ENCODE measurements at places on chromosomes 2 and 18.
A peak's percentile ranks its signal among the peaks of the same experiment; 100 is the strongest.

DNA sequence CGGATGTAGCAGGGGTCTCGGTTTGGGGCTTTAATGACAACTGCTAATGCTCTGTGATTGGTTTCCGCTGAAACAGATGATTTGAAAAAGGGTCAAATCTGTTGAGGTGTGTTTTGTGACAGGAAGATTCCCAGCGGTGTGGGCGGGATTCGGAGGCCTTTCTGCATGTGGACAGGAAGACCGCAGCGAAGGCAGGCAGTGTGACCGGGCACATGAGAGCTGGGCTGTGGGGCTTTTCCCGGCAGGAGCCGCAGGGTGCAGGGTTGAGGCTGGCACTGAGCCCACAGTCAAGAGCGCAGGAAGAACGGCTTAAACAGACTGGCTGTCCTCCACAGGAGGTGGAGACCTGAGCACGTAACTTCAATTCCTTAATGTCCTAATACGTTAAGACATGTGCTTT, 180.0 kb upstream of the TPO start:
- DNase-seq, result no peak

GRCh38 chr2:216768908-216769411, 73.6 kb upstream of the IGFBP5 start:
- DNase-seq, result no peak

DNA sequence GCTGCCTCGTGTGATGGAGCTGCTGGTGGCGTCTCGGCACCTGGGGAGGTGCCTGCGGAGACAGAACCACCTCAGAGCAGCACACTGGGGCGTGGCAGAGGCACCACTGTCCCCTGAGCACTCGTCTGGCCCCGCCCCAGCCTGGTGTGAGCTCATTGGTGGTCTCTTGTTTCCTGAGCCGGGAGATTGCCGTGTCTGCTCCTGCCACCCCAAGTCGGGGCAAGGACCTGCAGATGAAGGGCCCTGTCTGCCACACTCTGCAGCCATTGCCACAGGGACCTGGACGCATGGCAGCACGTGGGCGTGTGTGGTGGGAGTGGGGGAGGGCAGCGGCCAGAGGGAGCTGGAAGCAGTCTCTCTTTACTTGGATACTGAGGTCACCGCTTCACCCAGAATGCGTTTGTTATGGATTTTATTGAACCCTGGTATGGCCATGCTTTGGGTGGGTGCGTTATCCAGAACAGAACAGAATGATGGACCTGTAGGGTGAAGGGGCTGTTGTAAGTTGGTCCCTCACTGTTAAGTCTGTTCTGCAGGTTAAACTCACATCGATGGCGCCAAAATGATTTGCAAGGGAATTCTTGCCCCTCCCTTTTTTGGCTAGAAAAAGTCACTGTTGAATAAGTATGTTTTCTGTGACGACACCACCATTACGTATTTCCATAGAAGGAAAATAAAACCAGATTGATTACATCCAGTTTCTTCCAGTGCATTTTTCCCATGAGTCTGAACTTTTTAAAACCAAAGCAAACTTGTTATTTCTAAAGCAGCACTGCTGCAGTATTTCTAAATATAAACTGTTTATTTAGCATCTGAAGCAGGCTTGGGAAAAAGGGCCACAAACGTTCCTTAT, 92.0 kb downstream of the USP40 start:
- no peak for DNase-seq

DNA sequence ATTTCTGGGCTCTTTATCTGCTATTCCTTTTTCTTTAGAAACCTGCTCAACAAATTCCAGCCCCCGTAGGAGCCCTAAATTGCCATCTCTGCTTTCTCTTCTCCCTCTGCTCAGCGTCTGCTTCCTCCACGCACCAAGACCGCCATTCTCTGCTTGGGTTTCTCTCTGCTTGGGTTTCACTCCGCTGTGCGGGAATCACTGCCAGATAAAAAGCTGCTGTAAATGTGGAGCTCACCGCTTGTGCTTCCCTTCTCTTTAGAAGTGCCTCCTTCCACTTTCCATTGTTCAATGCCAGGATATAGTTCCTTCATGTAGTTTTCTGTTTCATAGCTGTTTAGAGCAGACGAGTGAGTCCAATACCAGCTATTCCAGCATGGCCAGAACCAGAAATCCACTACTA, 45.9 kb downstream of the TMEM237 start:
- DNase-seq, result no peak

GRCh38 chr2:74831693-74832530, 2.0 kb upstream of the HK2 start:
- peak; percentile 41 for DNase-seq

GRCh38 chr2:191003405-191004309, 10.3 kb downstream of the STAT1 start:
- no peak for DNase-seq

DNA sequence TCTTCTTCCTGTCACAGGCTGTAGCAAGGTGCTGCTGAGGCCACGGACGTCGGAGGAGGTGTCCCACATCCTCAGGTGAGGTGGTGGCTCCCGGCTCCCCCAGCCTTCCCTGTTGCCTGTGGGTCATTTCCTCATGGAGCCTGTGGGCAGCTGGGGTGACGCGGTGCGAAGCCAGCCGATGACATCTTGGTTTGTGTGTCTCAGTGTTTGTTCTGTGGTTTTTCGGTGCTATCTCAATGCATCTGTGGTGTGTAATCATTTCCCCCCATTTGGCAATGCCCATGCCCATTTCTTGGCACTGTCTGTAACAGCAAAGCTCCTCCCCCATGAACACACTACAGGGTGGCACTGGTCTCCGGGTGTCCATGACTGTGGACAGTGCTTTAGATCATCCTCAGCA, 6.6 kb downstream of the D2HGDH start:
- no peak for DNase-seq

GRCh38 chr2:180001726-180002125, 5.4 kb downstream of the CWC22 start:
- DNase-seq, result no peak

- DNase-seq, result no peak
Observed at GRCh38 chr2:54081574-54081973, 33.8 kb upstream of the ACYP2 start.

- DNase-seq, result no peak
Observed at GRCh38 chr2:39583781-39584180, 81.9 kb upstream of the TMEM178A start.

DNA sequence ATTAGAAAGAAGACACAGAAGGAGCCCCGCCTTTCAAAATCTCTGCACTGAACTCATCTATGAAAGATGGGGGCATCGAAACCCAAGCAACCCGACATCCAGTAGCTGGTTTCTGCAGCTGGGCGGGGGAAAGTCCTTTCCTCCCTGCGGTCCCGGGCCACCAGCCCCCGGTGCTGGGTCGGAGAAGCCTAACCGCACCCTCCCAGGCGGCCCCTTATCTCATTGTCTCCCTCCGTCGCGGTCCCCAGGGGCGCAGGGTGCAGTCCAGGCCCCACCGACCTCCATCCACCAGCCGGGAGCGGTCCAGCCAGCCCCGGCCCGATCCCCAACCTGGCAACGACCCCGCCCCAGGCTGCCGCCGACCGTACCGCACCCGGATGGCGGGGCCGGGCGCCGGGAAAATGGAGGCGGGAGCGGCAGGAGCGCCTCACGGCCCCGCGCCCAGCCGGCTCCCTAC, 452 bp downstream of the RAPH1 start:
- no peak for DNase-seq

GRCh38 chr2:219658196-219658846, 30.9 kb downstream of the SLC4A3 start:
- peak; percentile 65 for DNase-seq

DNA sequence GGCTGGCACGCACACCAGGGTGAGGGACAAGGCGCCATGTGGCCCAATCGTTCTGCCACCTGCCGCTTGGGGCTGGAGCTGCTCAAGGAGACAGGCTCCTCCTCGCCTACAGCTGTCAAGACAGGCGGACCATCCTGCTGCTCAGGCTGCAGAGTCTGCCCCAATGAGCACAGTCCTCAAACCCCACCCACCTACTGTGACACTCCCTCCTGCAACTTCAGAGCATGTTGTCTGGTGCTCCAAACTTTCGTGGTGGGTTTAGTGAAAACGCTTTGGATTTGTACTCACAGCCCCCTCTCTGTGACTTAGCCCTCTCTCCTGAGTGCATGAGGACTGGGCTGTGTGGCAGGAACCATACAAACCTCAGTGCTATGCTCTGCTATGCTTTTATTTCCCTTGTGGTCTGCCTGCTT, 23.2 kb upstream of the SLC35F6 start:
- no peak for DNase-seq

GRCh38 chr18:778194-778927, 33.7 kb downstream of the YES1 start:
- no peak for DNase-seq

GRCh38 chr18:3360211-3360610, 89.8 kb upstream of the TGIF1 start:
- DNase-seq, result no peak

DNA sequence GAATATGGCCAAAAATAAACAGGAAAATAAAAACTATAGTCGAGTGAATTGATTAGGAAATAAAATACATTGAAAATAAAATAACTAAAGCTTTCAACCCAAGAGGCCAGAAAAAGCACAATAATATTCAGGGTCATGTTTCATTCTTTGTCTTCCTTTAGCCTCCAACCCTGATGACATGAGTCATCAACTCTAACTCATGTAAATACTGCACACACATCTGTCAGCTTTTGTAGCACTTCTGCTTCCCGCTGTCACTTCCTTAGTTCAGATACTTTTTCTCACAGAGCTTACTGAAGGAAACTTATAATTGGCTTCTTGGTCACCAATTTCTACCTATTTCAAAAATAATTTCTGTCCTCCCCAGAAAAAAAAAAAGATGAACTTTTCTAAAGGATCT, 112.8 kb downstream of the UPP2 start:
- no peak for DNase-seq

DNA sequence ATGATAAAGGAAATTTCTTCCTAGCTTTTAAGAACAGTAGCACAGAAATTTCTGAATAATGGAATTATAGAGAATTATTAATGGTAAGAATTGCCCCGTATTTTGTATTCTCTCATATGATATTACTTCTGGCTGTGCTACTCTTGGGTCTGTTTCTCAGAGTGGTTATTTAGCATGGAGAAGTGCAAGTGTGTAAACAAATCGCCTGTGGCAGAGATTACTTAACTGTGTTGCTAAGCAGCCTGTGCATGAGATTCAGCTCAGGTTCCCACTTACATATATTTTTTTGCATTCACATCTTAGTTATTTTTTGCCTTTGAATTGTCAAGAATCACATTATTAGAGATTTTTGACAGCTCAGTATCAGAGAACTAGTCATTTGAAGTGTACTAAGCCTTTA, 80.1 kb upstream of the NFATC1 start:
- DNase-seq, result no peak

GRCh38 chr2:162327134-162327769, 8.8 kb upstream of the IFIH1 start:
- DNase-seq, result peak; percentile 14

DNA sequence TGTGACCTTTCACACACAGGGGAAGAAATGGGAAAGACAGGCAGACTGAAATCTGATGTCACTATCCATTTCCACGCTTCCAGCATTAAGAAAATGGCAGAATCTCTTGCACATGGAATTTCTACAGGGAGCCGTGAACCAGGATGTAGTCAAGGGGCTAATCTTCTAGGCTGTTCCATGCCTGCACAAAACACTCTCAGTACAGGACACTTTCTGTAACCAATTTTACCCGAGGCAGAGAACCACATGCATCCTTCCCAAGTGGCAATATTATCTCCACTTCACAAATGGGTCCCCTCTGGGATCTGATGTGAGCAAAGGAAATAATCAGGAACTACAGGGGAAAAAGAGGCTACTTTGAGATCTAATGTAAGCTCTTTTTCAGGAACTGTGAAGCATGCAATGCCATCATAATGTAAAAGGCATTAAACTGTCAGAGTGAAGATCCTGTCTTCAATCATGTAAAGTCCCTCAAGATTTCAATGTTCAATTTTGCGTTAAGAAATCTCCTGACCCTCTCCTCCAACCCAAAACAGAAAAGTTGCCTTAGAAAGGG, 236.9 kb downstream of the RBM43 start:
- no peak for DNase-seq

GRCh38 chr18:34794348-34794747, 84.2 kb downstream of the DTNA start:
- DNase-seq, result no peak

DNA sequence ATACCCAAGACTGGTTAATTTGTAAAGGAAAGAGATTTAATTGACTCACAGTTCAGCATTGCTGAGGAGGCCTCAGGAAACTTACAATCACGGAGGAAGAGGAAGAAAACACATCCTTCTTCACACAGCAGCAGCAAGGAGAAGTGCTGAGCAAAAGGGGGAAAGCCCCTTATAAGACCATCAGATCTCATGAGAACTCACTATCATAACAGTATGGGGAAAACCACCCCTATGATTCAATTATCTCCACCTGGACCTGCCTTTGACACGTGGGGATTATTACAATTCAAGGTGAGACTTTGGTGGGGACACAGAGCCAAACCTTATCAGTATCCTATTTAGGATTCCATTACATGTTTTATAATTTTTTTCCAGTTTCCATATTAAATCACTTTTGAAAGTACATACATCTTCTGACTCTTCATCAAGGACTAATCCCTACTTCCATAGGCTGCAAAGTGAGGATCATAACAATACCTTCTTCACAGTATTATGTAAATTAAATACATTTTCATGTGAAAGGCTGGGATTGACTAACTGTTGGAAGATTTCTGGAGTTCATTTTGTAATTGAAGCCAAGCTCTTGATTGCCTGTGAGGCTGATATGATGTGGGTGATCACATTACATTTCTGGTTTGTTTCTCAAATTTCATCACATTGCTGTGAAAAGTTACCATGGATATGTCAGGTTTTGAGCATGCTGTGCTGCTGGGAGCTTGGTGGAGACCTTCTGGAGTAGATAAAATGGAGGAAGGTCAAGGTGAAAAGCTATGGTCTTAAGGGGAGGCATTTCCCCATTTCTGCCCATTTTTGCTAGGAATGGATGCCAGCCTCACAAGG, 31.7 kb upstream of the CERS6 start:
- DNase-seq, result peak; percentile 15

- no peak for DNase-seq
Observed at GRCh38 chr18:70287731-70288130, 1.1 kb upstream of the SOCS6 start.

DNA sequence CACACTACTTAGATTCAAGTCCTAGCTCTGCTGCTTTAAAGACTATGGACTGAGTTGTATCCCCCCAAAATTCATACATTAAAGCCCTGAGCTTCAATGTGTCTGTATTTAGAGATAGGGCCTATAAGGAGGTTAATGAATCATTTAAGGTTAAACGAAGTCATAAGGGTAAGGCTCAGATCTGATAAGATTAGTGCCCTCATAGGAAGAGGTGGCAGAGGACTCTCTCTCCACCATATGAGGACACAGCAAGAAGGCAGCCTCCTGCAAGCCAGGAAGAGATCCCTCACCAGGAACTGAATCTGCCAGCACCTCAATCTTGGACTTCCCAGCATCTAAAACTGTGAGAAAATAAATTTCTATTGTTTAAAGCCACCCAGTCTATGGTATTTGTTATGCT, 3.1 kb upstream of the CYTIP start:
- DNase-seq, result no peak

Data from GM03348 (cell line).